ENCODE measurements at places on chromosomes 6 and 20. TPM values are rescaled to one million over a fixed set of nuclear protein-coding genes. Genes with fewer than 3 reads are reported as not detected.

Gene AVP
- not detected for total RNA-seq

Gene SLC32A1
- not detected for total RNA-seq

Gene NFATC2
- total RNA-seq, result not detected

Gene TRIM15
- not detected for total RNA-seq

Gene HCRTR2
- total RNA-seq, result not detected

Gene BCLAF1
- total RNA-seq, result 275 TPM

Gene CCN6
- not detected for total RNA-seq

Gene SCUBE3
- total RNA-seq, result 4.7 TPM

Gene RBM38
- total RNA-seq, result 20.8 TPM

Gene MLIP
- not detected for total RNA-seq

All from SJSA1 (cell line).